NCI-H82 (cell line): ENCODE measurements at places on chromosomes 4 and X.
A peak's percentile ranks its signal among the peaks of the same experiment; 100 is the strongest.

- DNase-seq = no peak
Measured at GRCh38 chr4:151029537-151029936, 14.5 kb upstream of the LRBA start.

GRCh38 chrX:154374313-154375155, at the start of gene FLNA:
Gene FLNA (minus strand): TSS chrX:154374634. CDS start chrX:154371245, 3,389 bp downstream.
- peak; percentile 53 for DNase-seq

- peak; percentile 19 for DNase-seq
Measured at GRCh38 chrX:20252381-20253231, 14.1 kb downstream of the RPS6KA3 start.

GRCh38 chrX:152074163-152074562, 64.2 kb downstream of the MAGEA10 start:
- no peak for DNase-seq

- DNase-seq = peak; percentile 81
Measured at GRCh38 chrX:16839852-16840460, 30.2 kb downstream of the RBBP7 start.

DNA sequence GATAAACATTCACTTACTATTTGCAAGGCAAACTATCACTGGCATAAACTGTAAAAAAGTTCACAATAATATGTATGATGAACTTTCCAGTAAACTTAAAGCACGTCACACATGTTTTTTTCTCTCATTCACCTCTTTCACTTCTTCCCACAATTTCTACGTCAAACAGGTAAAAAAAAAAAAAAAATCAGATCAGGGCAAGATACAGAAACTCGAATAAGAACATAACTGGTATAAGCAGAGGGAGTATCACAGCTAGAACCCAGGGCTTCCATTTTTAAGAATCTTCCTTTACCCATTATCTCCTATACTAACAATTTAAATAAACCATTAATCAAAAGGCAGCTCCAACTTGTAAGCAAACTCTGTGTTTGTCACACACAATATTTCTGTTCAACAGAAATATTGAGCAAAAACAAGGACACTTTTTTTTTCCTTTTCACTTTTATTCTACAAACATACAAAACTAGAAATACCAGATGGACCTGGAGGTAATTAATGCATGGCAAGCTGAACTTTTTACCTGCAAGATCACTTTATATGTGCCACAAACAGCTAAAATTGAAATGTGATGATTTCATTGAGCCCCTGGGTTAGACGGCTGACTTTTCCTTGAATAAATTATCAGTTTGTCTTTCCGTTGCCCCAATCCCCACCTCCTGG, 47.5 kb upstream of the NSUN7 start:
- DNase-seq = no peak

DNA sequence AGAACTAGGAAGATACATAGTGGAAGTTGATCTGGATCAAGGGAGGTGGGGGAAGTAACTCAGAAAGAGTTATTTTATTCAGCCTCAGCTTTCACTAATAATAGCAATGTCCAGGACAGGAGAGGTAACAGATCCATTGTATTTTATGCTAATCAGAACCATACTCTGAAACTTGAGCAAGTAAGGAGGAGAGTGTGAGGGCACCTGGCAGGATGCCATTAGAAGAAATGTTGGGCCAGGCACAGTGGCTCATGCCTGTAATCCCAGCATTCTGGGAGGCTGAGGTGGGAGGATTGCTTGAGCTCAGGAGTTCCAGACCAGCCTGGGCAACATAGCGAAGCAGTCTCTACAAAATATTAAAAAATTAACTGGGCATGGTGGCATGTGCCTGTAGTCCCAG, 16.3 kb downstream of the GPR34 start:
- no peak for DNase-seq

- DNase-seq = peak; percentile 39
Measured at GRCh38 chr4:94548571-94548970, 96.8 kb downstream of the PDLIM5 start.

GRCh38 chr4:182062936-182063335, 180.3 kb upstream of the TENM3 start:
- no peak for DNase-seq

GRCh38 chr4:74237425-74237966, 70.8 kb upstream of the EPGN start:
- no peak for DNase-seq

- no peak for DNase-seq
Measured at GRCh38 chr4:182307746-182308145, 64.5 kb downstream of the TENM3 start.

- no peak for DNase-seq
Measured at GRCh38 chr4:37197899-37198298, 46.6 kb upstream of the NWD2 start.

GRCh38 chrX:148574237-148574973, 74.0 kb downstream of the AFF2 start:
- DNase-seq = peak; percentile 9

DNA sequence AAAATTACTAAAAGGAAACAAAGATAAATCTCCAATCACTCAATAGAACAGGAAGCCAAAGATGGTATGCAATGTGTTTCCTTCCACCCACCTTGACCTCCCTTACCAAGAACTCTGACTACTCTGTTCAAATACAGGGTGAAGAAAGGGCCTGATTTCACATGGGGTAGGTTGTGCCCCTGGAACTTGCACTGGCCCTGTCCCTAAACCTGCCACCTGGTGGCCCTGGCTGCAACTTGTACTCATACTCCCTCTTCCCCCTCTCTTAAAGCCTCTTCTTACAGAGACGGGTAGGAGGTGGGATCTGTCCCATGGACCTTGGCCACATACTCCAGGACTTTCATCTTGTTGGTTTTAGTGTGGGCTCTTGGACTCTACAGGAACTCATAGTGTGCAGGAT, 17.3 kb upstream of the TMEM185A start:
- DNase-seq = peak; percentile 5

GRCh38 chr4:22969287-22969896, 276.7 kb downstream of the GBA3 start:
- no peak for DNase-seq

GRCh38 chrX:134734466-134734952, 76.2 kb upstream of the PLAC1 start:
- DNase-seq = no peak

- DNase-seq = no peak
Measured at GRCh38 chr4:110848787-110849186, 225.9 kb upstream of the PITX2 start.

GRCh38 chrX:121666171-121666570, 618.8 kb downstream of the GLUD2 start:
- no peak for DNase-seq

DNA sequence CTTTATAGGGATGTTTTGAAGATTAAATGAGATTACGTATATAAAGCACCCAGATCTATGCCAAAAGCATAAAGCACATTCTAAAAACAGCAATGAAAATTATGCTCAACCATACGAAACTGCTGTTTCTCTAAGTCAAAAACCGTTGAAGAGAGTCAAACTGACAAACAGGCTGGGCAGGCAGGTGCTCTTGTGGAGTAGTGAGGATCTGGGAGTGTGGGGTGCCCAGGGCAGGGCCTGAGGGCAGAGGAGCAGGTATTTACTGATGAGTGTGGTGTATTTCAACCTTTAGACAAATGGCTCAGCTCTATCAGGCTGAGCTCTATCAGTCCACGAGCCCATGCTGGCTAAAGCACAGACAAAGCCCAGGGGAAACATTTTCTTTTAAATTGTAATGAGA, 40.4 kb downstream of the RELL1 start:
- no peak for DNase-seq

GRCh38 chrX:118496763-118497079, 1.1 kb downstream of the DOCK11 start:
- DNase-seq = peak; percentile 7

GRCh38 chr4:153036931-153037482, 100.9 kb downstream of the FHDC1 start:
- no peak for DNase-seq

GRCh38 chrX:150257353-150258175, 105.6 kb upstream of the MAMLD1 start:
- DNase-seq = peak; percentile 6

GRCh38 chr4:171629737-171630136, 183.5 kb upstream of the GALNTL6 start:
- peak; percentile 13 for DNase-seq

DNA sequence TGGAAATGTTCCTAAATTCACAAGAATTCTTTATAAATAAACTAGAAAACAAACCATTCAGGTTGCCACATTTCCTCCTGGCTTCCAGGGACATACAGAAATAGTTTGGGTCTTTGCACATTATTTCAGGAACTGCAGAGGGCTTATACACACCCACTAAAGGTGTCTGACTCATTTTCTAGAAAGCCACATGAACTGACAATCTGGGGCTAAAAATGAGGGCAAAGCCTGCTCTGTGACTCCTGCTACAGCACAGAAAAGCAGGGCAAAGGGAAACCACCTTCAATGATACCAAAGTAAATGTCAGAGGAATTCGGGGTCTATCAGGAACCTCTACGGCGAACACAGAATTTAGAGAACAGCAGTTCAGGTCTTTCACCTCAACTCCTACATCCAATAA, 112.2 kb upstream of the MAP3K15 start:
- no peak for DNase-seq

GRCh38 chr4:180960743-180961401, 1282.3 kb upstream of the TENM3 start:
- peak; percentile 83 for DNase-seq

GRCh38 chrX:103628386-103629317, at the start of gene TCEAL1:
Gene TCEAL1 (plus strand): TSS chrX:103628975. CDS start chrX:103629917, 942 bp downstream.
- peak; percentile 69 for DNase-seq

DNA sequence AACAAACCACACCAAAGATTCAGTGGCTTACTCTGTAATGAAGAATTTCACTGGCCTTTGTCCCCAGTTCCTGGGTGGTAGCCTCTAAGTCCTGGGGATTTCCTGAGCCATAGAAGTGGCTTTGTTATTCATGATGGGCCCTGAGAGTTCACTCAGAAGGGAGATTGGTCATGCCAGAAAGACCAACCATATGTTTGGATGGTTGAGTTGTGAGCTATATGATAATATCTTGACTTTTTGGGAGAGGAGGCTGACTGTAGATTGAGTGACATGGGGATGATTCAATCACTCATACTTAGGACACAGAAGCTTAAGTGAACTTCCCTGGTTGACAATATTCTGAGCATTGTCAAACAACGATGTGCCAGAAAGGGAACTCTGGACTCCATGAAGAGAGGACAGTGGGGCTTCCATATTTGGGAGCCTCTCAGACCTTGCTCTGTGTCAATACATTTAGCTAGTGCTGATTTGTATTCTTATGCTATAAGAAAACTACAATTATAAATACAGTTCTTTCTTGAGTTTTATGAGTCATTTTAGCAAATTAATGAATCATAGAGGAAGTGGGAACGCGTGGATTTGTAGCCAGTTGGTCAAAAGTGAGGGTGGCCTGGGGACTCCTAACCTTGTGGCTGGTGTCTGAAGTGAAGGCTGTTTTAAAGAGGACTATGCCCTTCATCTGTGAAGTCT, 392.0 kb downstream of the GBA3 start:
- DNase-seq = no peak

- DNase-seq = no peak
Measured at GRCh38 chr4:153020457-153020856, 84.3 kb downstream of the FHDC1 start.

DNA sequence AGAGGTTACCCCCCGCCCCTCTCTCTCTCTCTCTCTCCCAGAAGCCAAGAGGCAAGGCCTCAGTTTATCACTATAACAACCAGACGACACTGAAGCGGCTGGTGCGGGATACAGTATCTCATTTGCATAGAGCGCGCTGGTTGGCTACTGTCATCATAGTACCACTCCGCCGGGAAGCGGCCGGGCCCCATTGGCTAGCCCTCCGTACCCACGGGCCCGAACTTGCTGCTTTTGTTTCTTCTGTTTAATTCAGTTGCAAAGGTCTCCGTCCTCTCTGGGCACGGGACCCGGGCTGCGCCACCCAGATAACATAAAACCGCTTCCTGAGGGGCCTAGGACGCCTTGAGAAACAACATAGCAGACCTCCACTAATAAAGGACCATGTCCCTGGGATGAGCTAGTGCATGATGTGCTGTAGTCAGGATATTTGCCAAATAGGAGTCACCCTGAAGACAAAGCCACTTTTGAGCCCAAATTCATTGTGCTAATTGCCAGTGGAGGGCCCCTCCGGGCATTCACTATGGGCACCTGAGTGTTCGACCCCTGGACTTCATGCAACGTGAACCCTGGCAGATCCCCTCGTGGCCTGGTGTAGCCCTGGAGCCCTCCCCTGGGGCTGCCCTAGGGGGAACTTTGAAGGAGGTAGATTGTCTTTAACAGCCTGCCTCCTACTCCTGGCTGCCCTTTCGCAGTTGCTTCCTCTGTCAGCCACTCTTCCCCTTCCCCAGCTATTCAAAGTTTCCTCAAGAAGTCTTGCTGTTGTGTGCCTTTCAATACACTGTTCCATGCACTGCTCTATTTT, at the start of gene PCYT1B:
TSS of gene PCYT1B (minus strand) at position 91 of the 802 bp plus-strand sequence. CDS start 242 bp downstream, outside the sequence.
- DNase-seq = peak; percentile 94
